Upper lobe of right lung (tissue), 1 donor: ENCODE measurements at places on chromosomes 5 and 9.
A peak's percentile ranks its signal among the peaks of the same experiment; 100 is the strongest.

DNA sequence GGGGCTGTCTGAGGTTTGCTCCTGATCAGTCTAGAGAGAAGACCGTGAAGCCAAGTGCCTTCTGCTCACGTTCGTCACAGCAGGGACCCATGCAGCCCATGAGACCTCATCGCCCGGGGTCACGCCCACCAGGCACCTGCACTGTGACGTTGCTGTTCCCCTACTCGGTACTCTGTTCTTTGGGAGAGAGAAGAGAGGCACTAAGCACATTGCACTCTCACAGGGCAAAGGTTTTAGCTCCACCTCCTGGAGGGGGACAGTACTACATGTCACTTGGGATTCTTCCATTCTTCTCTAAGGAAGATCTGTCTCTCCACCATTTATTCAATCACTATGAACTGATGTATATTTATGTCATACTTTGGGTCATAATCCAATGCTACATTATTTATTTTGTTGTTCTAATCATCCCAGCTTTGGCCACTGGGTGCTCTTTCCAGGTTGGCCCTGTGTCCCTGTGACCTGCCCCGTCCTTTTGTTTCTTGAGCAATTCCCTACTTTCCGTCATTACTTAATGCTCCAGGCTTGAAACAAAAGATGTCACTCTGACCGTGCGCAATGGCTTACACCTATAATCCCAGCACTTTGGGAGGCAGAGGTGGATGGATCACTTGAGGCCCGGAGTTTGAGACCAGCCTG lies 31.4 kb upstream of the BRD3 start:
- DNase-seq: peak; percentile 59

DNA sequence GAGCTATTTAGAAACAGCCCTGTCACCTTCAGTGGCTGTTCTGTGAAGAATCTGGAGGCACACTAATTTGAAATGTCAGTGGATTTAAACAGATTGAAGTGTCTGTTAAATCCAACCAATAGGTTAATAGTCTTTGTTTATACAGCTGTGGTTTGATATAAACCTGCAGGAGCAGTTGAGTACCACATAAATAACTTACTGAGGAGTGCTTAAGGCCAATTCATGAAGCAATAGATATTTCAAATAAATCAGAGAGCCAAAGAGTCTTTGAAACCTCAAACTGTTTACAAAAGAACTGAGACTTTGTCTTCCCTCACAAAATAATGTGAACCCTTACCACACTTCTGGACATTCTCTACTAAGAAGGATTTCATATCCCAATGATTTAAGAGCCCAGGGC lies 111.9 kb downstream of the FEM1C start:
- no peak for DNase-seq

- DNase-seq: no peak
Observed at GRCh38 chr5:168706655-168707069, 127.5 kb upstream of the PANK3 start.

DNA sequence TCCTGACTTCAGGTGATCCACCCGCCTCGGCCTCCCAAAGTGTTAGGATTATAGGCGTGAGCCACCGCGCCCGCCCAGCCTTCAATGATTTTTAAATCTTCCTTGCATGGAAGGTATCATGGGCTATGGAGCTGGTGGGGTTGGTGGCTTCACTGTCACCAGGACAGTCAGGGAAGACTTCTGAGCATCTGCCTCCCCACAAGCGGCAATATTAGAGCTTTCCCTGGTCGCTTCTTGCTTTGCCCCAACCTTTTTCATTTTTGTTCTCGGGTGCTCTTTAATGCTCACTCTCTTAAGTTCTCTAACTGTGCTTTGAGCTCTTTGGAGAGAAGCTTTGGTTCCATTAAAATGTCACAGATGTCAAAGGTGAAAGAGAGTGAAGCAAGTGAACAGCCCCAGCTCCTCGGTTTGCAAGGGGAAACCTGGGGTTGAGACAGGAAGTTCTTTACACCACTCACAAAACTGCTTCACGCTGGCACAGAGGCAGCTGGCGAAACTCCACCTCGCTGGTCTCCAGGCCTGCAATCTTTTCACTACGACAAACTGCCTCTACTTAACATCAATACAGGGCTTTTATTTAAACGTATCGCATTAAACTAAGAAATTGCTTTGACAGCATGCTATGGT lies 142.5 kb upstream of the RETREG1 start:
- no peak for DNase-seq

DNA sequence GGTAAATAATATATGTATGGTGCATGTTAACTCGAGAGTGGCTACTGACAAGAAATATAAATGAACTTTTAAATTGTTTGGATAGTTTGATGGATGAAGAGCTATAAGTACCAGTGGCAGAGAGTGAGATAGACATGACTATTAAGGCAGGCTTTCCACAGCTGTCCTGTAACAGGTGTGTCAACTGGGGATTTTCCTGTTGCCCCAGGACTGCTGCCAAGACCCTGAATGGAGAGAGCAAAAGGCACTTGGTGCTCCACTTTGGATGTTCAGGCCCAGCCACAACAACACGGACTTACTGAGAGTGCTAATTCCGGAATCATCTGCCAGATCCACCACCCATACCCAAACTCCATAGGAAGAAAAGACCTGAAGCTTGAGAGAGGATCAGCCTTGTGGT lies 215.1 kb downstream of the SEC61B start:
- no peak for DNase-seq

- DNase-seq: no peak
Observed at GRCh38 chr5:120967366-120967765, 503.3 kb downstream of the PRR16 start.

DNA sequence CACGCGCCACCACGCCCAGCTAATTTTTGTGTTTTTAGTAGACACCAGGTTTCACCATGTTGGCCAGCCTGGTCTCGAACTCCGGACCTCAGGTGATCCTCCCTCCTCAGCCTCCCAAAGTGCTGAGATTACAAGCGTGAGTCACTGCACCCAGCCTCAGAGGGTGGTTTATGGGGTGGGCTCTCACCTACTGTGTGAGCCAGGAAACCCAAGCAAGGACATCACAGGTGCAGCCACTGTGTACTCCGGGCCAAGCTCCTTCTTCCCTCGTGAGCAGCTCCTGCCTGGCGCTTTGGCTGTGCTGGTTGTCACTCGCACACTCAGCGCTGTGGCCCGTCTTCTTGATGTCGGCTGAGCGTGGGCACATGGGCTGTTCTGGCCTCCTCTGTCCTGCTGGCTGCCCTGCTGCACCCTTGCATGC lies 70.1 kb downstream of the WNK2 start:
- DNase-seq: peak; percentile 42

DNA sequence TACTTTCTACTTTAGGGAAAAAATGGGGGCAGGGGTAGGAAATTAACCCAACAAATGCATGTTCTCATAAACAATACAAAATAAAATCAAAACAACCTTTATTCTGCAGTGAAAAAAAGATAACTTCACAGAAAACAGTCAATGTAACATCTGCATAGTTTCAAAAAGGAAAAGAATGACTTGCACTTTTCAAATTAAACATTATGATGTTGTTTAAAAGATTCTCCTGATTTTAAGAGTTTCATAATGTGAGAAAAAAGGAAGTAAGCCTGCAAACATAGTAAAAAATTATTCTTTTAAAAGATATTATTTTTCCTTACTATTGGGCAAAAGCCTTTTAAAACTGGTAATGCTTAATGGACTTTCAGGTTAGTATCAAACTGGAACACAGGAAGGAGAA lies 7.6 kb downstream of the C9orf72 start:
- DNase-seq: no peak

- peak; percentile 94 for DNase-seq
Observed at GRCh38 chr9:128684325-128685199, 4.5 kb upstream of the SET start.

DNA sequence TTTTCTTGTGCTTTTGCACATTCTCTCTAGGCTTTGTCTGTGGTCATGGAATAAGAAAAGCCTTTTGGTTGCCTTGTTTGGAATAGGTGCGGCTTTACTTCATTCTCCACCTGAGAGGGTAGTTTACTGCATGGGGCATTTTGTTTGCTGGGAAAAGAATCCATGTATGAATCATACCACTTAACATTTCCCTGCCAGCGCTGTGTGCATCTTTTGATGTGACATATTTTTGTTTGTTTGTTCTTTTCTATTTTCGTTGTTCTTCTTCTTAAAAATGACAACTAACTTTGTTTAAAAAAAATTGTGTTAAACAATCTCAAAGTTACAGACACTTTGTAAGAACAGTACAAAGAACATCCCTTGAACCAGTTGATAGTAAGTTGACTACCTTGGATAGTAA lies 113.2 kb downstream of the GCNT1 start:
- no peak for DNase-seq

GRCh38 chr9:109792951-109793546 lies 13.1 kb downstream of the PALM2AKAP2 start:
- DNase-seq: no peak

DNA sequence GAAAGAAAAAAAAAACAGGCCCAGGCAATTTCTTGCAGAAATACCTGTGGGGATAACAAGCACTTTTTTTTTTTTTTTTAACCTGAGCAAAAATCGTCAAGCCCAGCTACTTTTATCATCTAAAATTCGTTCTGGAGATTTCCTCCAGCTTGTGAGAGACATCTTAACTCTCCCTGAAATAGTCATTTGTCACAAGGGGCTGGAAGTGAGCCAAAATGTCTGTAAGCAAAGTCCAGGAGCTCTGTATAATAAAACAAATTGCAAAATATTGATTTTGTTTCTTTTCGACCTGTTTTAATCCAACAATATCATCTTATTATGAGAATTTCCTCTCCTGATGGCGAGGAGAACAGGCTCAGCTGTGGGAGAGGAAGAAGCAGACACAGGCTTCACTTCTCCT lies 168.4 kb downstream of the TTLL11 start:
- no peak for DNase-seq

- DNase-seq: no peak
Observed at GRCh38 chr5:148746826-148747535, 79.4 kb upstream of the ADRB2 start.

DNA sequence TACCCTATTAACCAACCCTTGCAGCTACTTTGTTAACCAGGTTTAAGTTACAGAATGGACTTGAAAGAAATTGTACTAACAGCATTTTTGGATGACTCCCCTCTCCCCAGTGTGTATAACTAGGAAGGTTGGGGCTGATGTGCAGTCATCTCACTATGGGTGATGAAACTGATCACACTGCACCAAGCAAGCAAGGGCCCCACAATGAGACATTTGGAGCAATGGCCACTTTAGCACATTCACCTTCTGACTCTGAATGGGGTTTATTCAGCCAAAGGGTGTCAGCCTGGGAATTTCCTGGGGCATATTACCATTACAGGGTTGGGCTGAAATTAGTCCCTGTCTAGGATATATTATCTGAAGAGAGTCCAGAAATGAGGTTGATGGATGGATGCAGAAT lies 18.7 kb upstream of the CYFIP2 start:
- no peak for DNase-seq

DNA sequence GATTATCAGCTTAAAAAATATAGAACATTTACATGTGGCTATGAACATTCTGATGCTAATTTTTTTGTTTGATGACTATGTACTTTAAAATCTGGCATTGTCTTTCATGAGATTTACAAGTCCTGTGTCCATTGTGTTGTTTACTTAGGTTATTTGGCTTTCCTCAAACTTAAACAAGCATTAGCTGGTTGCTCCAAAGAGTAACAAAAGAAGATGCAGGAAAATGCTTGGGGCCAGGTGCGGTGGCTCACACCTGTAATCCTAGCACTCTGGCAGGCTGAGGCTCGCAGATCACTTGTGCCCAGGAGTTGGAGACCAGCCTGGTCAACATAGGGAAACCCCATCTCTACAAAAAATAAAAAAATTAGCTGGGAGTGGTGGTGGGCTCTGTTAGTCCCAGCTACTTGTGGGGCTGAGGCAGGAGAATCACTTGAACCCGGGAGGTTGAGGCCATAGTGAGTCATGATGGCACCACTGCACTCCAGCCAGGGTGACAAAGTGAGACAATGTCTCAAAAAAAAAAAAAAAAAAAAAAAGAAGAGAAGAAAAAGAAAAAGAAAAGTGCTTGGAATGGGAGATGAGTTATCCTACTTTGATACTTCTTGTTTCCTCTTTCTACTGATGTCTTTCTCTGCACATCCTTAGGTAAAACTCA lies 39.7 kb downstream of the PAM start:
- no peak for DNase-seq
